ENCODE measurements at places on chromosomes 7 and 10.
A peak's percentile ranks its signal among the peaks of the same experiment; 100 is the strongest.

- no peak for DNase-seq
These were observed 59.4 kb downstream of the POM121L12 start for GRCh38 chr7:53094827-53095226.

DNA sequence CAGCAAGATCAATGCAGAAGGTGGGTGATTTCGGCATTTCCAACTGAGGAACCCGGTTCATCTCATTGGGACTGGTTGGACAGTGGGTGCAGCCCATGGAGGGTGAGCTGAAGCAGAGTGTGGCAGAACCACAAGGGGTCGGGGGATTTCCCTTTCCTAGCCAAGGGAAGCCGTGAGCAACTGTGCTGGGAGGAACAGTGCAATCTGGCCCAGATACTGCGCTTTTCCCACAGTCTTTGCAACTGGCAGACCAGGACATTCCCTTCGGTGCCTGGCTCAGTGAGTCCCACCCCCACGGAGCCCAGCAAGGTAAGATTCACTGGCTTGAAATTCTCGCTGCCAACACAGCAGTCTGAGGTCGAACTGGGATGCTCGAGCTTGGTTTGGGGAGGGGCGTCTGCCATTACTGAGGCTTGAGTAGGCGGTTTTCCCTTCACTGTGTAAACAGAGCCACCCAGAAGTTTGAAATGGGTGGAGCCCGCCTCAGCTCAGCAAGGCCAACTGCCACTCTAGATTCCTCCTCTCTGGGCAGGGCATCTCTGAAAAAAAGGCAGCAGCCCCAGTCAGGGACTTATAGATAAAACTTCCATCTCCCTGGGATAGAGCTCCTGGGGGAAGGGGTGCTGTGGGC lies 58.6 kb upstream of the SLC26A5 start:
- no peak for DNase-seq

DNA sequence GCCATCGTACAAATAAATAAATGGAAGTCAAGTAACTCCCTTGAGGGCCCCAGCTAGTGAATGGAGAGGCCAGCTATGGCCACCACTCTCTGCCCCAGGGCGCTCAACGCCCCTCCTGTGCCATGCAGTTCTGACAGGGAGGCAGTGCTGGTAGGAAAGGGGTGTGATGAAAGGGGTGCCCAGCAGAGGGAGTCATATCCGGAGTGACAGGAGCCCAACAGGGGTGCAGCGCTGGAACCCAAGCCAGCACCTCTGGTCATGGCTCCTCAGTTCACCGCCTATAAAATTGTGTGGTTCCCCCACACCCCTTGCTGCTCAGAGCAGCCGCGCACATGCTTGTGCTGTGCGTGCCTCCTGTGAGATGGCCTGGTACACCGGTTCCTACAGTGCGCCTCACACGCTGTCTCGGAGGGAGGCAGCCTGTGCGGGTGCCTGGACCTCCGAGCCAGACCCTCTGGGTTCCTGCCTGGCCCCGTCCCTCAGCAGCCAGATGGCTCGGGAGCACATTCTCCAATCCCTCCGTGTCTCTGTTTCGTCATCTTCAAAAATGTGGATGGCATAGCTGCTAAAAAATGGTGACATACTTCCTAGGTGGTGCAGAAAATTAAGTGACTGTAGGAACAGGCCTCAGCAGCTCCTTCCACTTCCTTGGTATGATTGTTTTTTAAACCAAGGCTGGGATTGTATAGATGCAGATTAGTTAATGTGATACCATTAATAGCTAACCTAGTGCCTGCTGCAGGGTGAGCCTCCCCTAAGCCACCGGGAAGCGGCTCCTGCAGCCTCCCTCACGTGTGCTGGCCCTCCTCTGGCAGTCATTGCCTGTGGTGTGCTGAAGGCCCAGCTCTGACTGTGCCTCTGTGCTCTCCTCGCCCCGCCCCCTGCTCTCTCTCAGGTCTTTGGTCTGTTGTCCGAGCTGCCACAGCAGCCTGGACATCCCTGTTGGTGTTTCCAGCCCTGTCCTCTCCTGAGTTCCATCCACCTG lies 125.8 kb downstream of the EGFR start:
- no peak for DNase-seq

DNA sequence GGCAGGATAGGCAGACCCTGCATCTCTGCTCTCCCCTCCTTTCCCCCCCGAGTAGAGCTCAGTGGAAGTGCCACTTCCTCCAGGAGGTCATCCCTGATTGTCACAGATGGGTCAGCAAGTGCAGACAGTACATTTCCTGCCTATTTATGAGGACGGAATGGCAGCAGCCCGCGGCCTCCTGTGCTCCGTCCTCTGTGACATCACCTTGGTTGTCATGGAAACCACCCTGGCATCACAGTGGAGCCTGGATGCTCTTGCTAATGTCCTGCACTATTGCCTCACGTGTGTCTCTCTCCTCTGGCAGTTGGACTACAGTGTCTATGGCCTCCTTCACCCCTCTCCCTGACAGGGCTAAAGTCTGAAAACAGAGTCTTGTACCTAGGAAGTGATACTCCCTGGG lies 148.6 kb downstream of the SH3PXD2A start:
- DNase-seq = no peak

GRCh38 chr7:130423501-130424037 lies 17.2 kb downstream of the CEP41 start:
- DNase-seq = no peak

DNA sequence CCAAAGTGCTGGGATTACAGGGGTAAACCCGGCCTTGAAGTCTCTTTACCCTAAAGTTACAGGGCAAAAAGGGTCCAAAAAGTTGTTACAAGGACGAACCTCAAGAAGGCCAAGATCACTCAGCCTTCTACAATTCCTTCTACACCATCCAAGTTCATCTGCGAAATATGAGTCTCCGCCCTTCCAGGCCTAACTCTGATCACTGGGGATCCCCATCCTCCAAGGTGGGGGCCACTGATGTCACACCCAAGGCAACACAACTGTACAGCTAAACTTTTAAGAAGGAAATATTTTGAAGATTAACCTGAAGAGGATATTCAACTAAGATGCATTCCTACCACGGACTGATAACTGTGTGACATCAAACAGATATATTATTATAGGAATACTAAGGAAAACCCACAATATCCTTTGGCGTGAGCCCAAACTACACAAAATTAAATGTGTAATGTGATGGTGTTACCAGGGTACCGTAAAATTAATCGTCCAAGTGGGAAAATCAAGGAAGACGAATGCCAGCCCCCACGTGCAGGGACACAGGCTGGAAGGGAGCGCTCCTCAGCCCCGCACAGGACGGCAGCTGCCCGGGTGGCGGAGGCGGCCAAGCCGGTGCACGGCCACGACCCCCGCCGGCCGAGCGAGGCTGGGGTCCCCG lies 1.0 kb downstream of the PAXIP1 start:
- DNase-seq = peak; percentile 25

DNA sequence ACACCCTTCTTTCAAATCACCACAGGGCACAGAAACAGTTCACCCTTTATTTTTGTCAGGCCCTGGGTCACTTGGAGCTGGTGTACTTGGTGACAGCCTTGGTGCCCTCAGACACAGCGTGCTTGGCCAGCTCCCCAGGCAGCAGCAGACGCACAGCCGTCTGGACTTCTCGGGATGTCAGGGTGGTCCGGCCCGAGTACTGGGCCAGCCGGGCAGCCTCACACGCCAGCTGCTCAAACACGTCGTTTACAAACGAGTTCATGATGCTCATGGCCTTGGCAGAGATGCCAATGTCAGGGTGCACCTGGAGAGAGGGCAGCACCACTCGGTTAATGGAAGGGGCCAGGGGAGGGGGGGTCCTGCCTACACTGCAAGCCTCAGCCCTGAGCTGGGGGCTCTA lies 2.5 kb downstream of the H2BK1 start:
- DNase-seq = no peak

- no peak for DNase-seq
These were observed 201.7 kb upstream of the FOXP2 start for GRCh38 chr7:114212721-114213429.

DNA sequence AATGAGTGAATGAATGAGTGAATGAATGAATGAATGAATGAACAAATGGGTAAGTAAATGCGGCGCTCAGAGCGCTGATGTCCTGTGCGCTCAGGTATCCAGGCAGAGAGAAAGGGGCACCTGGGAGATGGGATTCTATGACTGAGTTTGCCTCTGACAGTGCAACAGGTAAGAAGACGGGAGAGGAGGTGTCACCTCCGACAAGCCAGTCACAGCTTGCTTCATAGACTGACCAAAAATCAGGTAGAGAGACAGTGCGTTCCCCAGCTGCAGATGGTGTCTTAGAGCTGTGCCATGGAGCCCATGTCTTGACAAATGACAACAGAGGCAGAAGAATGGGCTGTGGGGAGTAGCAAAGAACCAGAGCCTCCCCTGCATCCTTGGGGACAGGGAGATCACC lies 327.3 kb downstream of the FGFR2 start:
- no peak for DNase-seq

- DNase-seq = no peak
These were observed 90.7 kb upstream of the LEP start for GRCh38 chr7:128150223-128150865.

- peak; percentile 58 for DNase-seq
These were observed 54.1 kb downstream of the HSPA12A start for GRCh38 chr10:116688241-116688711.

DNA sequence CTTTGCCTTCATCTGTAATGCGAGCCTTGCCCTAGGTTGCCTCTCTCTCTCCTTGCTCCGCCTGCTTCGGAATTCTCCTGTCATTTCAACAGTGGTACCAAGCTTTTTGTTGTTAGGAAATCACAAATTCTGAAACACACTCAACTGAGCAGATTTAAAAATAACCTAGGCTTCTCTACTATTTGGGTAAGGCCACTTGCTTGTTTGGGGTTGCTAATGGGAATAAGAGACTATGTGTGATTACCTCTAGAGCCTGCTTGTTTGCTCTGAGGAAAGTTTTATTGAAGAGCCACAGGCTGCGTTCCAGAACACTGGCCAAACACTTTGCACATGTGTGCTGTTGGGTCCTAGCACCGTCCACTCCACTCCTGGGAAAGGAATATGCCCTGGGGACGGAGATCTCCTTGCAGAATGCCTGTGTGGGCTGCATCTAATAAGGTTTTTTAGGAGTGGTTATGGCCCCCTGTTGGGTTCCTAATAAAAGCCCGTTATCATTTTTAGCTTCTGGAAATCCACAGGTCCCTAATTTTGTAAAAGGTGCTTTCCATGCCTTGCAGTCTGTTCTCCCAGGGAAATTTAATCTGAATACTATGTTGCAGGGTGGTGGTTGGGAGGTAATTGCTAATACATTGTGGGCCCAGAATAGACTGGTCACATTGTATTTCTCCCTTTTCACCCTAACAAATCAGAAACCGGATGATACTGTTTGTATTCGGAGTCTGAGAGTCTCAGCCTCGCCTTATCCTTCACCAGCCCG lies 68.7 kb upstream of the KLF6 start:
- peak; percentile 49 for DNase-seq

- peak; percentile 19 for DNase-seq
These were observed 46.1 kb upstream of the CACUL1 start for GRCh38 chr10:118800920-118801319.

DNA sequence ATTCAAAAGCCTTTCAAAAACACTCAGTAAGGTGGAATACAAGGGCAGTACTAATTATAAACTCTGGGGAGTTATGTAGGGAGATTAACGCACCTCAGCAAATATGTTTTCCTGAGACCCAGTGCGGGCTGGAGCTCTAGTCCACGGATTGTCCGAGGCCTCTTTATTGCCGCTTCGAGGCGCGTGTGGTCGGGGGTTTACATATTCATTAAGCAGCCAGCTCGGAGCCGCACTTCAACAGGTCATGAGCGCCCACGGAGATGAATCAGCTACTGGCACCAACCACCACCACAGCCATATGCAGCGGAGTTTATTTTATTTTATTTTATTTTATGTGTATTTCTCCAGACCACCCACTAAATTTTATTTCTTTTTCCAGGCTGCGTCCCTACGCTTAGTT lies 195.9 kb upstream of the ADARB2 start:
- no peak for DNase-seq

GRCh38 chr10:114613237-114613979 lies 44.7 kb downstream of the ABLIM1 start:
- DNase-seq = no peak

DNA sequence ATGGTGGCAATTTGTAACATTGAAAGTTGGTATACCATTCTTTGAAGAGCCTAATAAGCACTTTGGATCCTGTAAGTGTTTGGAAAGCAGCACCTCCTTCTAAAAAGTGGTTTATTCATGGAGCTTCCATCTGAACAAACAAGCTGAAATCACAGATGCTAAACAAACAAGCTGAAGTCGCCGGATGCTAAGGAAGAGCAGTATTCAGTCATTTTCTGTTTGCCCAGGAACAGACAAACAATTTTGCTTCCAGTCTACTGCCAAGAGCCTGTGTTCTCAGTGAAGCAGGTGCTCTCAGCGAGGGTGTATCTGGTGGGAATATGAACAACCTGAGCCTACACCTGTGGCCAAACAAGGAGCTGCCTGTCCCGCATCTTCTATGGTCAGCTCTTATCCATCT lies 6.3 kb downstream of the COL28A1 start:
- DNase-seq = no peak

- DNase-seq = no peak
These were observed 4.4 kb upstream of the SEMA3C start for GRCh38 chr7:80923211-80923612.

DNA sequence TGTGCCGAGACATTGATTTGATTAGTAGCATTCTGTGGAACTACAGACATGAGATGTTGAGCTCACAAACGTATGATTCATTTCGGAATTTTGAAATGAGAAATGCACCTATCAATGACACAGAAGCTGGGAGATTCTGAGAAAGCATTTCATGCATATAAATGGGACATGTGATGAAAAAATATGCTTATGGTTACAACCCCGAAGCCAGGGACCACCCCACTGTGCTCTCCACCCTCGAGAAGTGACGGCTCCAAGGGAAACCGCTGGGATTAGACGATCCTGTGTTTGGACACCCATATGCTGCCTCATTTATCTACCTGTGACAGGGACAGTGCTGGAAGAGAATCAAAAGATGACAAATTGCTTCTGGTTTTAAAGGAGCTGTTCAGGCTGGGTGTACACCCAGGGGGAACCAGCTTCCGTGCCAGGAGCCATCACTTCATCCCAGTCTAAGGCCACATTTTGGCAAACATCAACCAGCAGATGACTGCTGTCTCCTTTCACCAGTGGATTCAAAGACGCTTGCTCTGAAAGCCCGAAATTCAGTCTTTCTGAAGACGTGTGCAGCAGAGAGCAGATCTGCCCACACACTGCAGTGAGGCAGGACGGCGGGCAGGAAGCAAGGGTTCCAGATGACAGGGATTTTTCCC lies 109.9 kb downstream of the ATXN7L1 start:
- peak; percentile 34 for DNase-seq

- no peak for DNase-seq
These were observed 190.3 kb downstream of the DNAJB6 start for GRCh38 chr7:157526913-157527634.

DNA sequence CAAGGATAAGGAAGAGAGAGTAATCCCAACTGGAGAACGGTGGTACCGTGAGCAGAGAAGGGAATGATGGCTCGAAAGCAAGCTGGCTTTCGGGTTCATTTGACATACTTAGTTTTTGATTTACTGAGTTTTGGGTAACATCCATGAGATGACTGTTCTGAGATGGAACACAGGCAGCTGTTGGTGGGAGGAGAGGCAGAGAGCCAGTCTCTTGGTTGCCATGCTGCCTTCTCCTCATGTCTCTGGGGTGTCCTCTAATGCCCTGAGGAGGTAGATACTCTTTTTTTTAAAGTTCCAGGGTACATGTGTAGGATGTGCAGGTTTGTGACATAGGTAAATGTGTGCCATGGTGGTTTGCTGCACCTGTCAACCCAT lies 76.4 kb upstream of the NRP1 start:
- peak; percentile 18 for DNase-seq

Measured in fibroblast of mammary gland (primary cell).